HS-27A (cell line): ENCODE measurements at places on chromosomes 4 and X.
A peak's percentile ranks its signal among the peaks of the same experiment; 100 is the strongest.

DNA sequence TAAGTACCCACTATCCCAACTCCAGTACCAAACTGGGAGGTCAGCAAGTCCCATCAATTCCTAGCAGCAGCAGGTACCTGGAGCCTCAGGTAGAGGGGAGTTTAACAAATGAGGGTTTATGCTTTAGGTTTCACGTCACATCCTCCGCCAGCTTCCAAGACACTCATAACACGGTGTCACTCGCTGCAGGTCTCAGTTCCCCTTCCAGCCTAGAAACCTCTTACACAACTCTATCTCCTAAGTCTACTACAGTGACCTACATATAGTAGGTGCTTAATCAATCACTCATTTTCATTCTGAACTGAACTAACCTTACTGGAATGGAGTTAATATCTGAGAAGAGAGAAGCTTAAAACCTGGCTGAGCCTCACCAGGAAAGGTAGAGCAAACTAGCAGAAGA is 96.0 kb downstream of the EFHC2 start:
- DNase-seq = no peak

- no peak for DNase-seq
Observed at GRCh38 chr4:36494016-36494415, 212.6 kb downstream of the DTHD1 start.

DNA sequence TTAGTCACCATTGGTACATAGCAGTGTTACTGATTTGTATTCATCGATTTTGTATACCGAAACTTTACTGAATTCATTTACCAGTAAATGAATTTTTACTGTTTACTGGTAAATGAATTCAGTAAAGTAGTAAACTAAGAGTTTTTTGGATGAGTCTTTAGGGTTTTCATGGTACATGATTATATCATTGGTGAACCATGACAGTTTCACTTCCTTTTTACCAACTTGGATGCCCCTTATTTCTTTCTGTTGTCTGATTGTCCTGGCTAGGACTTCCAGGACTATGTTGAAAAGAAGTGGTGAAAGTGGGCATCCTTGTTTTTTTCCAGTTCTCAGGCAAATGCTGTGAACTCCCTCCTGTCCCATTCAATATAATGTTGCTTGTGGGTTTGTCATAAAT is 494.9 kb downstream of the GALNTL6 start:
- no peak for DNase-seq

DNA sequence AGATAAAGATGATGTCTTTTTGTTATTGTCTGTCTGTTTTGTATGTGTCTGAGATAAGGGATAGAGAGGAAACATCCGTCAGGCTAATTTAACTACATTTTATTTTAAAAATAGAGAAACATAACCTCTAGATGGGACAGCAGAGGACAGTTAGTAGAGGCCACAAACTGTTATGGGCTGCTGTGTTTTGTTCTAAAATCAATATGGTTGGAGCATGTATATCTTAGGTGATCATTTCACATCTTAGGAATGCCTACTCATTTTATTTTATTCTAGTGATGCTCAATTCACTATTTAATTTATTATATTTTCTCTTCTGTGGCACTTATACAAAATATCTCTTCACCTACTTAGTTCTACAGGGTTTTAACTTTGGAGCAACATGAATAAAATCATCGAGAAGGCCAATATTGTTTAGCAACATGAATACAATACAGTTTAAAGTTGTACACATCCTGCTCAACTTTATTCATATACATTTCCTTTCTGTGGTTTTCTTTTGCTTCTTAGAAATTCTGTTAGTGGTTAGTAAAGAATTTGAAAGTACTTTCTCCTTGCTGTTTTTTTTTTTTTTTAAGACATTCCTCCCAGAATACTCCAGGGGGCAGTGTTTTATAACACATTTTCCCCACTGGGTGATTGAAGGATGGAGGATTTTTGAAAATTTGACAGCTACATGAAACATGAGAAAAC is 392.9 kb downstream of the UNC5C start:
- no peak for DNase-seq

DNA sequence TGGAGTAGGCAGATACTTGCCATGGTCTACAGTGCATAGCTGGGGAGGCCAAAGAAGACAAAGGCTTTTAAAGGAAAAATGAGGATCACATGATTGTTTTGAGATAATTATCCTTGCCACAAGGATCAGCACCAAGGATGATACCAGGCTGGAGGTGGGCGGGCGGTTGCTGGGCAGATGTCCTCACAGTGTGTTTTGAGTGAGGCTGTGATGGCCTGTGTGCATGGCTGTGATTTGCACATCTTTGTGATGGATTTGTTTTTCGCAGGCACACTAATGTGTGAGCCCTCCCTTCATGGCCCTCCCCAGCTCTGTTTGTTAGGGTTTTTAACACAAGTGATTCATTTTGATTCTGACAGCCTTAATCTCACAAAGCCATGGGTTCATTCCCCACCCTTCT is 46.8 kb downstream of the RGS12 start:
- DNase-seq = no peak

- no peak for DNase-seq
Observed at GRCh38 chr4:17962171-17962570, 59.4 kb downstream of the LCORL start.

GRCh38 chrX:131271274-131271673 is 17.8 kb downstream of the IGSF1 start:
- DNase-seq = no peak

DNA sequence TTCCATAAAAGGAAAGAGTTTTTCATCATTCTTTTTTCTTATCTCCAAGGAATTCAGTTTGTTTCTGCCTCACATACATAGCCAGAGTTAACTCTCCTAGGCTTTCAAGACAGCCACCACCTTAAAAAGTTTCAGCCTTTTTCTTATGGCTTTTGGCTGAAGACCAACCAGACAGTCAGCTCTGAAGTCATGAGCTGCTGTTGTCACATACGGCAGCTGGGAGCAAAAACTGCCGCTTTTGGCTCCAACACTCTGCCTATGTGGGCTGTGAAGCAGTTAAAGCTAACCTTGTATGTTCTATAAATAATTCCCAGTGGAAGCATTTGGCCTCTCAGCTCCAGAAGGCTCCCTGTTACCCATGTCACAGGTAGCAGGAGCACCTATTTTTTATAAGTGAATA is 104.1 kb downstream of the KLHL4 start:
- DNase-seq = no peak

GRCh38 chr4:142719854-142720541 is 126.1 kb downstream of the INPP4B start:
- DNase-seq = peak; percentile 55

- no peak for DNase-seq
Observed at GRCh38 chr4:79687006-79687405, 279.0 kb upstream of the GK2 start.

DNA sequence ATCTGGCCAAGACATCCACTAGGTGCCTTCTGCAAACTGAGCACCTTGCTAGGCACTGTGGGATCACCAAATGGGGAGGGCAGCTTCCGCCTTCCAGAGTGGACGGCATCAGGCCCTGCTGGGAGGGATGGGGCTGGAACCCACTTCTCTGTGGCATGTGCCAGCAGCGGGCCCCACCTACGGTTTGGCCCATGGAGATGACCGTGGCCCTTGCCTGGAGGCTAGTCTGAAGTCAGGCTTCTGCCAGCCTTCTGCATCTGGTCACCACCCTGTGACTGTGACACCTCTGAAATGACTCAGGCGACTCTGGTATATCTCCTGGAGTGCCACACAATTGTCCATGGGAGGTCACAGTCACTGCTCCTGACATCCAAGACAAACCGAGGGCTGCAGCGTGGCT is 7.2 kb downstream of the SSR4 start:
- DNase-seq = no peak
